HL-60 (cell line): ENCODE measurements at places on chromosomes 5 and 9.

DNA sequence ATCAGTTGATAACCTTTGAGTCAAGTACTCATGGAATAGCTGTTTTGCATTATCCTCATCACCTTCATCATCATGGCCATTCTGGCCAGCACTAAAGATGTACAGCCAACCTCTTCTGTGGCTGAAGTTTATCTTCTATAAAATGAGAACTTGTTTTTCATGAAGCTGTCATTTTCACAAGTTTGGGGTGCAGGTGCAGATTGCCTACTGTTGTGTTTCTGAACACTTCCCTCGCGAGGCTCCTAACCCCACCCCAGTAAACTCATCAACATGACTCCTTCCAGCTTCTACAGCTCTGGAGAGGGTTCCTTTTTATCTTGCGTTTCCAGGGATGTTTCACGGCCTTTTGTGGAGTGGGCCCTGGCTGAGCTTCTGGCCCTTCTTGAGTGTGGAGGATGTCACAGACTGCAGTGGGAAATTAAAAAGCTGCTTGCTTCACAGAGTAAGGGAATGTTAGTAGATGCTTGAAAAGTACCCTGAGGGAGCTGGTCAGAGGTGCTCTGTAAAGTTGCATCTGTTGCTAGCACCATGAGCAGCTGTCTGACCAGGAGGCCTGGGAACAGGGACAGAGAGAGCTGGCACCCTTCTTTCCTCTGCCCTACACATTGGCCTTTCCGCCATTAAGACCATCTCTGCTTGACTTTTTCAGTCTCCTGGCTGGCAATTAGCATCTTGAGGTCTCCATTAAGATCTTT, 24.9 kb downstream of the SYK start:
- DNase-seq = no peak

- DNase-seq = peak; percentile 96
Observed at GRCh38 chr5:140690941-140691924, at the start of the genes HARS1 and HARS2. TSS of gene HARS1 (minus strand) at chr5:140691370. CDS start at chr5:140691304, 66 bp downstream. TSS of gene HARS2 (plus strand) at chr5:140691455. CDS start at chr5:140691649, 194 bp downstream.

- no peak for DNase-seq
Observed at GRCh38 chr5:72608297-72608696, 101.1 kb upstream of the ZNF366 start.

DNA sequence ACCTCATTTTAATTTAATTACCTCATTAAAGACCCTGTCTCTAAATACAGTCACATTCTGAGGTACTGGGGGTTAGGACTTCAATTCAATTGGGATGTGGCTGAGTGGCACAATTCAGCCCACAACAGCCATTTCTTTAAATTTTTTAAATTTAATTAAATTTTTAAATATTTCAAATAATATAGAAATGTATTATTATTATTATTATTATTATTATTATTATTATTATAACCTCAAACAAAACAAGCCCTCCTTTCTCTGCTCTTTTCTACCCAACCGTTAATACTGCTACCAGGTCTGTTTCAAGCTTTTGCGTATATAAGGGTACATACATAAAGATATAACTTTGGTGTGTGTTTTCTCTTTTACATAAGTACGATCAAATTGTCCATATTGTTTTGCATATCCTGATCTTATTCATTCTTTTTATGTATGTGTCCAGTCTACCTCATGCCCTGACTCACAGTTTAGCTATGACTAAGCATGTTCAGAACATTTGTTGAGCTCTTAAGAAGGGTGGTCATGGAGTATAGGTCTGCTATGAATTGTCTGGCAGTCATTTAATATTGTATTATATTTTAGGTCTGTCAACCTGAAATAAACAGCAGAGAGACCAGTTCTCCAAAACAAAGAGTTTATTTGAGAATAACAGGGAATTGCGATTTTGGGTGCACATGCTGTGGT, 16.1 kb upstream of the RAB14 start:
- DNase-seq = no peak

DNA sequence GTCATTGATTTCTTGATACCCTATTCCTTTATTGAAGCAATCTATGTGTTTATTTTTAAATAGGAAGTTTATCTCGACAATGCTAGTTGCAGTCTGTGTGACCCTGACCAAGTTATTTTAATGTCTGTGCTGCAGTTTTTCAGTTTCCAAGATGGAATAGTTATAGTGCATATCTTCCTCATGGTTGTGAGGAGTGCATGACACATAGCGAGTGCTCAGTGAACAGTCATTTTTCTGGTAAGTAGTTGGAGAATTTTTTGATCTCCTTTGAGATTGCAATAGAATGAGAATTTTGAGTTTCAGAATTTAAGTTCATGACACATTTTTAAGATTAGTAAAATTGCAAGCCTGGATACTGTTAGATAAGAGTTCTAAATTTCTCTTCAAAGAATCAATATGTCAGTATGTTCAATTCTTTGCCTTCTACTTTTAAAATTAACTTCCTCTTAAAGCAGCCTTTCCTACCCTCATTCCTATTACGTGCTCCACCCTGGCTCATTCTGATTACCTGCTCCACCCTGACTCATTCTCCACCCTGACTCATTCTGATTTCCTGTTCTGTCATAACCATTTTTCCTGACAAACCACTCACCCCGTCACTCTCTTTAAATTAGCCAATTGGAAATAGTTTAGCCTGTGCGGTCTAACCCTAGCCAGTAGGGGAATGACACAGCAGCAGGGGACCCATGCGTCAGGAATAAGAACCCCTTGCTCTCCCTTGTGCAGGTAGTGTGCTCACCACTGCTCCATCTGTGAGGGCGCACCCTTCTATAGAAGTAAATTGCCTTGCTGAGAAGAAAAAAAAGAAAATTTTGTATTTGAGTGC, 30.7 kb downstream of the SPIN1 start:
- no peak for DNase-seq

DNA sequence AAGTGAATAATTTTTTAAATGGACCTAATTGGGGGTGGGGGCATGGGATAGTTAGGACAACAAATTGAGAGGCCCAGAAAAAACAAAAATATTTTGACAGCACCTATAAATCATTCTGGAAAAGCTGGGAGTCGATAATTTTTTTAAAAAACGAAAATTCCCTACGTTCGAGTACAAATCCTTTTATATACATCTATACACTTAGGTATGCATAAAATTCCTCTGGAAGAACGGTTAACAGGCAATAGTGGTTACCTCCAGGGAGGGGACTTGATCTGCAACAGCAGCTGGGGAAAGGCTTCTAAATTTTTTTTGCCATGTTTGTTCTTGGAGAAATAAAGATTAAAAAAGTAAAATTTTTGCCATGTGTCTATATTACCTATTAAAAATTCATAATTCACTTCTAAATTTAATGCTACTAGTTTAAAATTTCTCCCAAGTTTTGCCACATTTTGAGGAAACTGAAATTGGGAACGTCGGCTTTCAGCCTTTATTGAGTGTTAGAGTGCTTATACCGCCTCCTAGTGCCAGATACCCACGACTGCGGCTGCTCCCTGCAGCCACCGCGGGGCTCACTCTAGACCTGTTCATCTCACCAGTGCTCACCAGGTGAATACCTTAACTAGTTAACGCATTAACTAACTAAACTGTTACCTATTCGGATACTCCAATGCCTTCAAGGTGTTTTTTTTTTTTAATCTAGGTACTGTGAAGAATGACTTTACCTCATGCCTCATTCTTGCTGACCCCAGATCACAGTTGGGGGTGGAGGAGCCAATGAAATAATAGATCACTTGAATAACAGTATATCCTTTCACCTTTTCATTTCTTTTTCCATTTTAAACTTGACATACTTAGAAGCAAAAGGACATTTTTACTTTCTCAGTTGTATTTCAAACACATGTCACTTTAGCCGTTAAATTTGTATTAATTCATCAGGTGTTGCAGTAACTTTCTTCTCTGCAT, 1.8 kb upstream of the BHMT start:
- DNase-seq = peak; percentile 16

GRCh38 chr9:27125030-27125429, 16.0 kb downstream of the TEK start:
- no peak for DNase-seq

DNA sequence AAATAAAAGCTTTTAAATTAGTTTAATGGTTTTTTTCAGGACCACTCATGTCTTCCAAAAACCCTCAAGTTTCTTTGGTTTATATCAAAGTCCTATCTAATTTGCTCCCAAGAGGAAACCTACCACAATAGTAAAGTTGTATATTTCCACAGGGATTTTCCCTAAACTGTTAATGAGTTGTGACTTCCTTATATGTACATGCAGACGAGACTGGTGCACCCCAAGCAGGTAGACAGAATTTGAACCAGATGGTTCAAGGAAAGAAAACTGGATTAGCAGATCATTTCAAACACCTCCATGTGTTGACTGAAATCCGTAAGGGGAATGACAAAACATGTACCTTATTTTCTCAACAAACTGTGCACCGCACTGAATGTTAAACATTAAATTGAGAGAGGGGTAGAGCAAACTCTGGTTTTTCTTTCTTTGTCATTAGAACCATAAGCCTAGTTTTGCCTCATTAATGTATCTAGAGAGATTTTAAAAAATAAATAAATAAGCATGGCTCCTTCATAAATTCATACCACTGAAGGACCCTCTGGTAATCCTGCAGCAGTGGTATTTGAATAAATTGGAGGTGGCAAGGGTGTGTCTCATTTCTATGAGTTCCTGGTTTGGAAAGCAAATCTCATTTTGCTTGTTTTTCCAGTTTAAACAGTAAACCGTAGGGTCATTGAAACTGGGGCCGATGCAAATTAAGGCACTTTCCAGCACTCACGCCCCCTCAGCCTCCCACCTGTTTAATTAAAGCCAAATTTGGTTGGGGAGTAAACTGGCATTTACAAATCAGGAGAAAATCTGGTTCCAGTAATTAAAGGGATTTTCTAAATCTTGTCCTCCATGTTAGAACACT, 51.1 kb downstream of the ENC1 start:
- no peak for DNase-seq

DNA sequence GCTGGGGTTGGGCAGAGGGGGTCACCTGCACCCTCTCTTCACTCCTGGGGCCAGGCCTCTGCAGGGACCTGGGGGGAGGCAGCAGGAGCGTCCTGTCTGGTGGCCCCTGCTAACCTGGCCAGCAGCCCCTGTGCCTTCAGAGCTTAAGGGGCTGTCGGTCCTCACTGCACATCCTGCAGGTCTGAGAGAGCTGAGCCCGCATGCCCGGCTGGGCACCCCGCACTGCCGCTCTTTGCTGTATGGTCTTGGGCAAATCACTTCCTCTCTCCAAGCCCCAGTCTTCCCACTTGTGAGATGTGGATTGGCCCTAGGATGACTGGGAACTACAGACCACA, 7.9 kb downstream of the FLT4 start:
- DNase-seq = no peak

DNA sequence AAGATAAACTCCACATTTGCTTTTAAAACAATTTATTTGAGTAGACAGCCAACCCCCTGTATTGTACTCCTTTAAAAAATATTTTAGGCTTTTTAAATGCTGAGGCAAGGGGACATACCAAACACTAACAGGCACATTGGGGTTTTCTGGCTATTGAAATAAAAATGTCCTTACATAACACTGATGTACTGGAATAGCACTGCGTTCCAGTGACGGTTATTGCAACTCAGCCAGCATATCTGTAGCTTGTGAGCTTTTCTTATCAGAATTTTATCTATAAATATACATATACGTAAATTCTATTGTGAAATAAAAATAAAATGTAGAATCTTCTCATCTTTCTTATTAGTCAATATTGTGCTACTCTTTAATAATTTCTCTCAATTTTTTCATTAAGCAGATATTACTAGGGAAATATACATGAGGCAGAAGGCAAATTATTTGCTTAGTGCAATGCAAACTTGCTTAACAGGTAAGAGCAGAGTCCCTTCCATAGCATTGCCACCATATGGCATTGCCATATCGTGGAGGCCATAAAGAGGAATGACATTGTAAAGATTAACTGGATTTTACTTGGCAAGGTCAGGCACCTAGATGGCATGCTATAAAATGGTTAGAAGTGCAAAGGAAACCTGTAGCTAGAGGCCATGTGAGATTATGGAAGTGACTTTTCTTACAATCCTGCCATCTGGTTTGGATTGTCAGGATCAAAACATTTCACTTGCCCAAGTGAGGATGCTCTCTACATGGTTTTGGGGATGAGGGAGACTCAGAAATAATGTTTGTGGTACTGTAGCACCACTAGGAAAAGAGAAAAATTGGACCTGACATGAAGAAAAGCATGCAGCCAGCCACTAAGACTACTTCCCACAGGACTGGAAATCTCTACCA, 94.8 kb upstream of the CDKN2B start:
- no peak for DNase-seq

DNA sequence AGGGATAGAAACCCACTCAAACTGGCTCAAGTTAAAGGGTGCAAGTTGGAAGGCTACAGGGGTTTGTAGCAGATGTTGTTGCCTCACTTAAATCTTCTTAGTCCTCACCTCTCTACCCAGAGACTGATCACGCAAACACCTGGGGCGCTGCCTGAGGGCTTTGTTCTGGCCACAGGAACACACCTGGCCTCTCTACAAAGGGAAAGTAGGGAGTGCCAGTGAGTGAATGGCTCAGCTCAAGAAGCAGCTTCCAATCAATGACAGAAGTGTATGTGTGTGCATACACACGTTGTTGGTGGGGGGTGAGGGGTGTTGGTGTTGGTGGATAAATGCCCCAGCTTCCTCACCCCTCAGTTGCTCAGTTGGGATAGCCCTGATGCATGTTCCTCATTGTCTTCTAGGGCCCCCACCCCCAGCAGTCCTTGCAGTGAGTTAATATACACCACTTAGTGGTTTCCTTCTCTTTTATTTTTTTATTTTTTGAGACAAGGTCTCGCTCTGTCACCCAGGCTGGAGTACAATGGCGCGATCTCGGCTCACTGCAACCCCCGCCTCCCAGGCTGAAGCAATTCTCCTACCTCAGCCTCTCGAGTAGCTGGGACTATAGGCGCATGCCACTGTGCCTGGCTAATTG, 30.6 kb upstream of the CTNNA1 start:
- no peak for DNase-seq

DNA sequence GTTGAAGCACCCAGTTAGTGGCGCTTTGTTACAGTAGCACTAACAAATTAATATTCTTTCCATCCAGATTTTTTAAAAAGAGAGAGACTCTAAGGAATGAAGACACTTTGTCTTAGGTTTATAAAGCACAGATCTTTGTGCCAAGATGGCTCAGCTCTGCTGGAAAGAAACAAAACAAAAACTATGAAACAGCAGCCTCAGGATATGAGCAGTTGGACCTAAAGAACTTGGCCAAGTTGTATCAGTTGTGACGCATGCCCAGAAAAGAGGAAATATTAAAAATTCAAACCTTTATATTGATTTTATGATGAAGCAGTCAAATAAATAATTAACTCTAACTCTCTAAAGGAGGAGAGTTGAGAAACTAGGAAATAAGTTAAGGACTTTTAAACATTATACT, 427.2 kb downstream of the SPOCK1 start:
- DNase-seq = no peak

- DNase-seq = no peak
Observed at GRCh38 chr9:127116088-127116726, 6.2 kb downstream of the ANGPTL2 start.

- no peak for DNase-seq
Observed at GRCh38 chr5:125609011-125609410, 814.2 kb upstream of the GRAMD2B start.

DNA sequence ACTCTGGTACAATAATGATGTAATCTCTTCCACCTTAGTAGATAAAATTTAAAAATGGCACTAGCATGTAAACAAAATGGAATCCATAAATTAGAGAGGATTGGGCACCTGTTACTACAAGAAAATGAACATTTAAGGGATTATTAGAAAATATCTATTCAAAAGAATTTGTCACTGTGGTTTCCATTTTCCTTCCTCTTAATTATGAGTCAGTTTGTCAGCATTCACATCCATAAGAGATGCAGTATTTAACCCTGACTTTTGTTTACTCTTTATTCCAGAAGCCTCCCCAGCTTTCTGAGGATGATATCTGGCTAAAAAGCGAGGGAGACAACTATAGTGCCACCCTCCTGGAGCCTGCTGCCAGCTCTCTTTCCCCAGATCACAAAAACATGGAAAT, 72.1 kb downstream of the C9orf152 start:
- DNase-seq = no peak

- peak; percentile 4 for DNase-seq
Observed at GRCh38 chr5:60843936-60844905, at the start of gene ELOVL7. TSS of gene ELOVL7 (minus strand) at chr5:60844269. CDS start at chr5:60787397, 56,872 bp downstream.
